ENCODE measurements at places on chromosomes 3 and 15. TPM values are rescaled to one million over a fixed set of nuclear protein-coding genes. Genes with fewer than 3 reads are reported as not detected.

Gene CD80
- total RNA-seq: 88.1 TPM

Gene ATP13A4
- 3.4 TPM for total RNA-seq

Gene ZNF774
- 2.9 TPM for total RNA-seq

Gene PPARG
- total RNA-seq: 0.24 TPM

Gene LRRC57
- 16.1 TPM for total RNA-seq

Gene SLC28A2
- total RNA-seq: not detected

Gene RPL29
- 2,140 TPM for total RNA-seq

Gene FRMD4B
- total RNA-seq: not detected

GRCh38 chr3:12170207-12170606 is 11.5 kb upstream of the TIMP4 start:
- DNase-seq: no peak

DNA sequence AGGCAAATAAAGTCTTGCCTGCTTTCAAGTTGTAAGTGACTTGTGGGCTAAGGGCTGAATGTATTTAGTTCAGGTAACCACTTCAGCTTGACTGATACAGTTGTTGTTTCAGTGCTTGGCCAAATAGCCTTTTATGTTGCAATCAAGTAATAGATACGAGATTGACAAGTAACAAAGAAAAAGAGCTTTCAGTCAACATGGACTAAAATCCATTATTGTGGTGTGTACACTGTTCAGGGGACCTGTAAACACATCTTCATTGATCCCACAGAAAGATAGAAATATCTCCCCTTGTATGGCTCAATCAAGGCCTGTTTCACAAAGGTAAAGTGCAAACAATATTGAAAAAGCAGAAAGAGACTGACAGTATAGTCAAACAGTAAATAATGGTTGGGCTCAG is 224.8 kb upstream of the TMCO5A start:
- DNase-seq: no peak

DNA sequence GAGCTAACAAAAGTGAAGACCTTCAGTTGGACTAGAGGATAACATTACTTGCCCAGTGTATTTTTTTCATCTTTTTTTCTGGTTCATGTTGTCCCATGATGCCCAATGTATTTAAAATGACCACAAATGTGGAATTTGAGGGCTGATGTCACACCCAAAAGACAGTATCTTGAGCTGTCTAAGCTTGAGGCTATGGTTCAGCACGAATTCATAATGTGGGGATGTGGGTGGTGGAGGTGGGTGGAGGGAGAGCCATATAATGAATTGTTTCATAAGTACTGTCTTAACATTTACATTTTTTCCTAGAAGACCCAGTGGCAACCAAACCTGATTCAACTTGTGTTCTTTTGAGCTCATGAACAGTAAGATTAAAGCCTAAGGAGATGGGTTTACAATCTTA is 37.5 kb downstream of the CHAC1 start:
- DNase-seq: no peak

DNA sequence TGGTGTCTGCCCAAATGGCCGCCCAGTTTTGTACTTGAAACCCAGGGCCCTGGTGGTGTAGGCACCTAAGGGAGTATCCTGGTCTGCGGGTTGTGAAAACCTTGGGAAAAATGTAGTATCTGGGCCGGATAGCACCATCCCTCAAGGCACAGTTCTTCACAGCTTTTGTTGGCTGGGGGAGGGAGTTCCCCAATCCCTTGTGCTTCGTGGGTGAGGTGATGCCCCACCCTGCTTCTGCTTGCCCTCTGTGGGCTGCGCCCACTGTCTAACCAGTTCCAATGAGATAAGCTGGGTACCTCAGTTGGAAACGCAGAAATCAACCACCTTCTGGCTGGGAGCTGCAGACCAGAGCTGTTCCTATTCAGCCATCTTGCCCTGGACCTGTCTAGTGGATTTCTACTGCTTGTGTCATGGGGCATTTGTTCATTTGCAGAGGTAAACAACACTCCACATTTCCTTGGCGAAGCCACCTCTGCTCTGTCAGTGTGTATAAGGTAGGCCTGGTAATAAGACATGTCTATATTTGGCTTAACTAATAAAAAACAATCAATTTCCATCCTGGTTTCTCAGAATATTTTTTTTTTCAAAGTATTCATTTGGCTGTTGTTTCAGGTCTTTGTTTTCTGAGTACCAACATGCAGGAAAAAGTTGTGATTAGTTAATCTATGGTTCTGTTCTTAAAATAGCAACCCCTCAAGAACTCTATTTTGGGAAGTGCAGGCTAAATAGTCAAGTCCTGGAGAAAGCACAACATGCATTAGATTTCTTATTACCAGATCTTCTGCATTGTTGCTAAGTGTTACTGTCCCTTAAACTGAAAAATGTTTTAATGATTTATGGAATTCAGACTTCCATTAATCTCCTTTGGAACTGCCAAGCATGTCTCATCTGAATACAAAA is 304.3 kb downstream of the ZIC1 start:
- DNase-seq: no peak
